ENCODE measurements at places on chromosomes 7 and 10.

DNA sequence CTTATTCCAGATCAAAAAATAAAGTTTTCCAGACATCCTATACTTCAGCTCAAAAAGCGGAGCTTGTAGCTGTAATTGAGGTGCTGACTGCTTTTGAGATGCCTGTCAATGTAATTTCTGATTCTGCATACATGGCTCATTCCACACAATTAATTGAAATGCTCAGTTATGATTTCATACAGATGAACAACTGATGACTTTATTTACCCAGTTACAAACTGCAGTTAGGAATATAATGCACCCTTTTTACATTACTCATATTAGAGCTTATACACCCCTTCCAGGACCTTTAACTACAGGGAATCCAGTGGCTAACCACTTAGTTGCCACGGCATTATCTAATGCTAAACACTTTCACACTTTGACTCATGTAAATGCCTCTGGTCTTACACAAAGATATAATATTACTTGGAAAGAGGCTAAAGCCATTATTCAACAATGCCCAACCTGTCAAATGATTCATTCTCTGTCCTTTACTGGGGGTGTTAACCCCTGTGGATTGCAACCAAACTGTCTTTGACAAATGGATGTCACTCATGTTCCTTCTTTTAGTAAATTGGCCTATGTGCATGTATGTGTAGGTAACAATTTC is 147.3 kb downstream of the ZNF33B start:
- no peak for DNase-seq
- no peak overlapping the region for H3K4me3 ChIP-seq
- no peak overlapping the region for H3K27ac ChIP-seq
- no peaks in the 10 kb centered on the region for H3K36me3 ChIP-seq
- no peaks in the 10 kb centered on the region for H3K4me1 ChIP-seq

DNA sequence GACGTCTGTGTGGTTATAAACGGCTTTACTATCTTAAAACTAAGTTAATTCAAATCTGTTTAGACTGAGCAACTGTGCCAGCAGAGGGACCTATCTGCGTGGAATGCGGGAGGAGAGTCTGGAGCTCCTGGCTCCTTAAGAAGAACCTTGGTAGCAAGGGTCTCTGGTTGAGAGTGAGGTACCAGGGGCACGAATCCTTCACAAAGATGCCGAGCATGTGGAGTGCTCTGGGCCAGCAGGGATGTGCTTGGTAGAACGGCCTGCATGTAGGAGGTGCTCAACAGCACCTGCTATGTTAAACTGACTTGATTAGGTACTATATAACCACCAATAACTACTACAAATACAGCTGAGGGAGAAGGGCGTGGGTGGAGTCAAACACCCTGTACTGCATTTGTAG is 102.6 kb downstream of the VIPR2 start:
- H3K4me1 ChIP-seq, result no peaks in the 10 kb centered on the region
- H3K4me3 ChIP-seq, result no peak overlapping the region
- H3K27ac ChIP-seq, result no peak overlapping the region

GRCh38 chr7:71659622-71660021 is 527.7 kb downstream of the GALNT17 start:
- H3K4me3 ChIP-seq, result no peak overlapping the region
- H3K27me3 ChIP-seq, result no peaks in the 10 kb centered on the region
- no peaks in the 10 kb centered on the region for H3K4me1 ChIP-seq
- no peak overlapping the region for H3K27ac ChIP-seq
- H3K36me3 ChIP-seq, result no peaks in the 10 kb centered on the region

- DNase-seq, result no peak
- no peaks in the 10 kb centered on the region for H3K4me1 ChIP-seq
- no peaks in the 10 kb centered on the region for H3K27me3 ChIP-seq
- H3K4me3 ChIP-seq, result no peak overlapping the region
- no peak overlapping the region for H3K27ac ChIP-seq
Observed at GRCh38 chr10:90112681-90113080, 411.3 kb downstream of the KIF20B start.

DNA sequence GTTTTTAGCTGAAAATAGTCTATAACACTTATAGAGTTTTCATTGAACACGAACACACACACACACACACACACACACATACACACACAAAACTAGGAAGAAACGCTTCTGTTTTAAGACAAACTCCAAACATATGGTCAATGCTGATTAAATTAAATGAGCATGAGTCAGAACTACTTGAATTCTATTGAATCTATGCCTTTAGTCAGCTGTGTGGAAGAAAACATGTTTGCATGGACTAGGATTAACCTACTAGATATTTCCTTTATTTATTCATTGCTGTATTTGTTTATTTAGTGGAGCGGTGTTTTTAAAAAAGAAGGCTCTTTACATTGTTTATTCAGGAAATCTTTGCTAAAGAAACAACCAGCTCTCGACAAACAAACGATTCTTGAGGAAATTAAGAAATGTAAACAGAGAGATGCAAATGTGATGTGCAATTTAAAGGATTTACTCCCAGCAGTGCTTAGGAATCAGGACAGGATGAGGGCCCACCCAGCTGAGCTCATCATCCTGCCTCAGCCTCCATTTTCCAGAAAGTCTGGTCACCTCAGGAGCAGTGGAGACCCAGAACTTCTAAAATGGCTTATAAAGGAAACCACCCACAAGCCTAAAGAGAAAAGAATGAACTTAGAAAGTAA is 83.2 kb downstream of the PDE1C start:
- DNase-seq, result no peak
- H3K4me1 ChIP-seq, result no peaks in the 10 kb centered on the region
- no peaks in the 10 kb centered on the region for H3K36me3 ChIP-seq
- no peak overlapping the region for H3K27ac ChIP-seq
- no peak overlapping the region for H3K4me3 ChIP-seq

GRCh38 chr7:74026903-74027682 is 880 bp upstream of the ELN start:
- no peak overlapping the region for H3K27ac ChIP-seq
- H3K36me3 ChIP-seq, result no peaks in the 10 kb centered on the region
- H3K27me3 ChIP-seq, result no peaks in the 10 kb centered on the region
- peaks cover 5% of the 10 kb centered on the region for H3K4me1 ChIP-seq

- no peaks in the 10 kb centered on the region for H3K27me3 ChIP-seq
- no peak overlapping the region for H3K4me3 ChIP-seq
- H3K4me1 ChIP-seq, result no peaks in the 10 kb centered on the region
- no peak overlapping the region for H3K27ac ChIP-seq
- no peaks in the 10 kb centered on the region for H3K36me3 ChIP-seq
Observed at GRCh38 chr10:68212721-68213352, 19.1 kb downstream of the ATOH7 start.

- H3K4me3 ChIP-seq, result no peak overlapping the region
- H3K36me3 ChIP-seq, result no peaks in the 10 kb centered on the region
- H3K4me1 ChIP-seq, result no peaks in the 10 kb centered on the region
- no peak overlapping the region for H3K27ac ChIP-seq
Observed at GRCh38 chr7:130838738-130839137, 104.7 kb upstream of the KLF14 start.

DNA sequence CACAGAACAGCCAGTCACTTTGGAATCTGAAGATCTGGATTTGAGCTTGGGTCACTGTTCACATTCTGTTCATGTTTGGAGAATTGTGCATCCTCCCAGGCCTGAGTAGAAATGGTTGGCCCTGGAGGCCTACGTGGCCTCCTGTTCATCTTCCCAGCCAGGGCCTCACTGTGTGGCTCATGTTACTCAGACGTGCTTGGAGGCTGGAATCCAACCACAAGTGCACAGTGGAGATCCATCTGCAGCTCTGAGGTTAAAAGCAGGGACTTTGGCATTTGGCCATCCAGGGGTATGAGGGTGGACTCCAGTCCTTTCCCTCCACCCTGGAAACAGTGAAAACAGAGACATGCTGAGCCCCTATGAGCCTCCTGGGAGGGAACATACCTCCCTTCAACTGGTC is 709.0 kb upstream of the IGFBP3 start:
- H3K36me3 ChIP-seq, result no peaks in the 10 kb centered on the region
- no peak for DNase-seq

GRCh38 chr10:103154521-103155299 is 38.4 kb downstream of the NT5C2 start:
- no peaks in the 10 kb centered on the region for H3K27me3 ChIP-seq
- H3K4me1 ChIP-seq, result peaks cover 5% of the 10 kb centered on the region
- H3K4me3 ChIP-seq, result no peak overlapping the region
- peak; percentile 63 for DNase-seq
- no peaks in the 10 kb centered on the region for H3K36me3 ChIP-seq

DNA sequence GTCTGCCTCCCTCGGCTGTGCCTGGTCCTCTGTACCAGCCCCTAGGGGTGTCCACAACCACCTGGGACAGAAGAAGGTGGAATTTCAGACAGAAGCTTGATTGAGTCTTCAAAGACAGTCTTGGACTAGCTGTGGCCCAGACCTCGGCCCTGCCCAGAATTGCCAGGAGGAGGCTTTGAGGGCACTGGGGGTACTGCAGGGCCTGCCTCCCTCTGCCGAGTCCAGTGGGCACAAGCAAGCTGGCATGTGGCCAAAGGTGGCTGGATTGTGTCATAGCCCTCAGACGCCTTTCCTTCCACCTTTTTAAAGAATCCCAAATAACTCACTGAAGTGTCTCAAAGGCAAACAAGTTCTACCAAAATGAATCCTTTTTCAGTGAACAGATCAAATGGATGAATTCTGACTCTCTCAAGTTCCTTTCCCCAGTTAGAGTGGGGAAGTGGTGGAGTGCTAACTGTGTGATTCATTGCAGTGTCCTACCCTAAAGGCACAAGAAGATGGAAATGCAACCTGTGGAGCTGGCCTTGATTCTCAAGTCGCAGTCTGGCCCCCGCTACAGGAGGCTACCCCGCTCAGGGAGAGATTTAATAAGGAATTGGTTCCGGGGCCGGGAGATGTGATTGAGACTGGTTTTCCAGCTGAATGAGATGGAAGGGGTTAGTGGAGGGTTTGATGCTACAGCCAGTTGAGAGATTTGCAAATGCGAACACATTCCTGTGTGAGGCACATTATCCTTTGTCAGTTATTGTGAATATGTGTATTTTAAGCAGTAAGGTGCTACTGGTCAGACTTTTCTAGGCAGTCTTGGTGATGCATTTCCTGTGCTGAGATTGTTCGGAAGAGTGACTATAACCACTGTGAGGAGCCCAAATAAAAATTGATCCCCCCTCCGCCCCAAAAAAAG is 28.8 kb upstream of the SLC26A4 start:
- H3K36me3 ChIP-seq, result no peaks in the 10 kb centered on the region
- no peak overlapping the region for H3K27ac ChIP-seq
- H3K4me1 ChIP-seq, result no peaks in the 10 kb centered on the region
- DNase-seq, result no peak
- H3K27me3 ChIP-seq, result no peaks in the 10 kb centered on the region

- H3K4me3 ChIP-seq, result no peak overlapping the region
- H3K36me3 ChIP-seq, result no peaks in the 10 kb centered on the region
- H3K4me1 ChIP-seq, result peaks cover 11% of the 10 kb centered on the region
- no peak overlapping the region for H3K27ac ChIP-seq
Observed at GRCh38 chr10:7485244-7485556, 74.4 kb upstream of the SFMBT2 start.

DNA sequence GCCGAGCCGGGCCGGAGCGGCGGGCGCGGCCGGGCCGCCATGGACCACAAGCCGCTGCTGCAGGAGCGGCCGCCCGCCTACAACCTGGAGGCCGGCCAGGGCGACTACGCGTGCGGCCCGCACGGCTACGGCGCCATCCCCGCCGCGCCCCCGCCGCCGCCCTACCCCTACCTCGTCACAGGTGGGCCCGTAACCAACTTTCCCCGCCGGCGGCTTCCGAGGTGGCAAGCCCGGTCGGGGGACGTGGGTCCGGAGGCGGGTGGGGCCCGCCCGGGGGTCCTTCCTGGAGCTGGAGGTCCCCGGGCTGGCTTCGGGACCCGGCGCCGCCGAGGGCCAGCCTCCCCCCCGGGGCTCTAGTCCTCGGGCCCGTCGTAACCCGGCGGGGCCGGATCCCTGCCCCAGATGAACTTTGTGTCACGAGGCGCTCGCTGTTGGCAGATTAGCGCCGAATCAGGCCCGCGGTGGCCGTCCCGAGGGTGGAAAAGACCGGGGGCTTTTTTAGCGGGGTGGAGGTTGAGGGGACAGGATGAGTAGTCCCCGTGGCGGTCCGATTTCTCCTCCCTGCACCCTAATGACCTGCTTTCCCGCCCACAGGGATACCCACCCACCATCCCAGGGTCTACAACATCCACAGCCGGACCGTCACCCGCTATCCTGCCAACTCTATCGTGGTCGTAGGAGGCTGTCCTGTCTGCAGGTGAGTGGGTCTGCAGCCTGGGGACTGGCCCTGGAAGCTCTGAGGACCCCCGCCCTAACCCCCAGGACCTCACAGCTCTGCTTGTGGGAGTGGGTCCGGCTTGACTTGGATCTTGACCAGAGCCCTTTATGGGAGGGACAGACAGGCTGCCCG is 496 bp downstream of the BRI3 start:
- DNase-seq, result no peak
- H3K27ac ChIP-seq, result no peak overlapping the region

- peaks cover 7% of the 10 kb centered on the region for H3K4me1 ChIP-seq
- no peak for DNase-seq
- H3K36me3 ChIP-seq, result no peaks in the 10 kb centered on the region
- H3K4me3 ChIP-seq, result no peak overlapping the region
- H3K27ac ChIP-seq, result no peak overlapping the region
Observed at GRCh38 chr7:101823096-101823495, 5.7 kb downstream of the CUX1 start.

- no peaks in the 10 kb centered on the region for H3K4me1 ChIP-seq
- no peaks in the 10 kb centered on the region for H3K27me3 ChIP-seq
- DNase-seq, result peak; percentile 54
- no peak overlapping the region for H3K27ac ChIP-seq
- no peaks in the 10 kb centered on the region for H3K36me3 ChIP-seq
- H3K4me3 ChIP-seq, result no peak overlapping the region
Observed at GRCh38 chr10:33125522-33126517, 167.8 kb upstream of the ITGB1 start.

- no peaks in the 10 kb centered on the region for H3K4me1 ChIP-seq
- no peaks in the 10 kb centered on the region for H3K36me3 ChIP-seq
- no peak overlapping the region for H3K27ac ChIP-seq
- no peaks in the 10 kb centered on the region for H3K27me3 ChIP-seq
- no peak for DNase-seq
Observed at GRCh38 chr7:142913566-142913965, 20.0 kb downstream of the TRPV5 start.

GRCh38 chr7:68148440-68148839 is 1151.8 kb downstream of the TYW1 start:
- no peak overlapping the region for H3K27ac ChIP-seq
- H3K4me1 ChIP-seq, result no peaks in the 10 kb centered on the region
- H3K36me3 ChIP-seq, result no peaks in the 10 kb centered on the region
- no peak for DNase-seq
- no peaks in the 10 kb centered on the region for H3K27me3 ChIP-seq
- H3K4me3 ChIP-seq, result no peak overlapping the region

- H3K4me1 ChIP-seq, result no peaks in the 10 kb centered on the region
- no peaks in the 10 kb centered on the region for H3K27me3 ChIP-seq
- H3K4me3 ChIP-seq, result no peak overlapping the region
- peaks cover 9% of the 10 kb centered on the region for H3K36me3 ChIP-seq
- no peak for DNase-seq
Observed at GRCh38 chr7:74722153-74722552, 51.7 kb upstream of the NCF1 start.

DNA sequence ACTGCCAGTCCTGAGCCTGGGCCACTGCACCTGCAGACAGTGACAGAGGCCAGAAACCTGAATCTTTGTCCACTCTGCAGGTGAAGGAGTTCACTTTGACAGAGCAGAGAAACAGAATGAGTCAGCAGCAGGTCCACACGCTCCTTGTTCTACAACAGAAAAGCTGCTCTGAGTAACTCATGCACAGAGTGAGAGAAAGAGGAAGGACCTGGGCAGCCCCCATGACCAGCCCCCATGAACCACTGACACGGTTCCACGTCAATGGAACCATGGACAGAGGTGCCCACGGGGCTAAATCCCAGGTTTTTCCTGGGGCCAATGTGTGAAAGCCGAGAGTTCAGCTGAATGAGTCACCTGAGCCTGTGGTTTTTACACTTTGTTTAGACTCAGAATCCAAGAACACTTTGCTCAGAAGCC is 40.8 kb upstream of the CTBP2 start:
- DNase-seq, result peak; percentile 53
- H3K4me3 ChIP-seq, result no peak overlapping the region
- H3K27me3 ChIP-seq, result no peaks in the 10 kb centered on the region
- H3K4me1 ChIP-seq, result no peaks in the 10 kb centered on the region
- H3K27ac ChIP-seq, result no peak overlapping the region

Data from mesendoderm (in vitro differentiated cells).